ENCODE measurements at places on chromosomes 11 and 22. TPM values are rescaled to one million over a fixed set of nuclear protein-coding genes. Genes with fewer than 3 reads are reported as not detected.

MYO7A gene
- total RNA-seq: 10.7 TPM

C11orf52 gene
- total RNA-seq: 27.8 TPM

SBF1 gene
- total RNA-seq: 73.9 TPM

MRGPRX3 gene
- not detected for total RNA-seq

ANAPC15 gene
- total RNA-seq: 30.0 TPM

SMIM38 gene
- 0.63 TPM for total RNA-seq

SLC29A2 gene
- 10.4 TPM for total RNA-seq

ISX gene
- total RNA-seq: not detected

TXN2 gene
- 72.8 TPM for total RNA-seq

PRG2 gene
- 0.22 TPM for total RNA-seq

DPP3 gene
- 41.7 TPM for total RNA-seq

OR52H1 gene
- 0.57 TPM for total RNA-seq

IZUMO1R gene
- total RNA-seq: not detected

UBQLNL gene
- total RNA-seq: 0.69 TPM

C11orf97 gene
- not detected for total RNA-seq

CCDC81 gene
- total RNA-seq: 1.1 TPM

MFRP gene
- total RNA-seq: not detected

VSIG10L2 gene
- not detected for total RNA-seq

TBX1 gene
- total RNA-seq: 5.5 TPM

Measured in kidney (tissue), 22 donors.